Activated CD4-positive, CD25-positive, alpha-beta regulatory T cell treated with anti-CD3 and anti-CD28 coated beads, Interleukin-2, amount 50 U/mL, for 24 hours (primary cell): ENCODE measurements at places on chromosomes 2 and 18.

- ATAC-seq, result no peak
Measured at GRCh38 chr18:76977684-76978232, 154.8 kb downstream of the MBP start.

DNA sequence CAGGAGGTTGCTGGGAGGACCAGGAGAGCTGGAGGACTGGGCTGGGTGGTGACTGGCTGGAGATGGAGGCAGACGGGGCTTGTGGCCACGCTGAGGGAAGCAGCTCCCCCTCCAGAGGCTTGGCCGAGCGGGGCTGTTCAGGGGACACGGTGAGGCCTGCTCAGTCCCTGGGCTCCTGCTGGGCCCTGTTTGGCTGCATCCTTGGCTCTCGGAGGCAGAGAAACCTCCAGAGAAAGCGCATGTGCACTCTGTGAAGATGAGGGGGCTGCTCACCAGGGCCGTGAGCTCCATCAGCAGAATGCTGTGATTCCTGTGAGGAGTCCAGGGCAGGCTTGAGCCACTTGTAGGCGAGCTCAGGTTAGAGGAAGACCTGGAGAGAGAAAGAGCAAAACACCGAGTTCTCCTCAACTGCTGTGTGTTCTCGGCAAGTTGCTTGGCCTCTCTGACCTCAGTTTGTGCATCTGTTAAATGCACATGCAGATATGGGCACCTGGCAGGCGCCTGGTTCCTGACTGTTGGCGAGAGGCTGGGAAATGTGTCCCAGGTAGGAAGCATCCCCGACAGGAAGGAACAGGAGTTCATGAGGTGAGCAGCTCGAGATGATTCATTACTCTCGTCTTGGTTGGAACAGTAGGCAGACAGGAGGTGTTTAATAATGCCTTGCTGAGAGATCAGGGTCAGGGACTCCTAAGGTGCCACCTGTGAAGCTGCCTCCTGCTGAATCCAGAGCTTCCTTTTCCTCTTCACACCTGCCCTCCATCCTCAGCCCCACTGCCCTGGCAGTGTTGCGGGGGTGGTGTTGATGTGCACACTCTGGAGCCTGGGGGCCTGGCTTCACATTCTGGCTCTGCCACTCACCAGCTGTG is 941 bp downstream of the ZAP70 start:
- peak; percentile 33 for ATAC-seq

DNA sequence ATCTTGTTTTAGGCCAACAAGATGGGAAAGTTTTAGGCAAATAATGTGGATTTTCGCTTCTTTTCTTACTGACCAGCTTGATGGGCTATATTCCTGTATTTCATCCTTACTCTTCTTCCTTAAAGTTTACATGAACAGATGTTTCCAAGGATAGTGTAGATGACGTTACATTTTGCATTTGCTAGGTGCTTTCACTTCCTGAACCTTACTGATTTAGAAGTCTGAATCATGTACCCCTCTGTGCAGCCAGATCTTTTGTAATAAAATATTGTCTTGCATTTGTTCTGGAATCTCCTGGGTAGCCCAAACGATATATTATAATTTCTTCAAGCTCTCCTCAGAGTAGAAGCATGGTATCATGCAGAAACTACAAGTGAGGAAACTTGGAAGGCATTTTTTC is 93.4 kb downstream of the CALCRL start:
- ATAC-seq, result no peak

- ATAC-seq, result no peak
Measured at GRCh38 chr2:205463466-205464025, 218.8 kb upstream of the NRP2 start.

GRCh38 chr2:64996871-64997307 is 7.7 kb downstream of the SLC1A4 start:
- no peak for ATAC-seq
